ENCODE measurements at places on chromosomes 16 and 17. TPM values are rescaled to one million over a fixed set of nuclear protein-coding genes. Genes with fewer than 3 reads are reported as not detected.

Gene INTS2
- total RNA-seq: 27.9 TPM

Gene TBX21
- total RNA-seq: 73.4 TPM

Gene PNPO
- 41.0 TPM for total RNA-seq

Gene KRTAP1-5
- not detected for total RNA-seq

Gene PLCG2
- total RNA-seq: 7.6 TPM

Gene ABCA3
- 7.2 TPM for total RNA-seq

- DNase-seq: no peak
- H3K27ac ChIP-seq: no peak overlapping the region
- no peak overlapping the region for H3K4me3 ChIP-seq
- no peaks in the 10 kb centered on the region for H3K36me3 ChIP-seq
Measured at GRCh38 chr17:44593156-44593555, 35.9 kb downstream of the FZD2 start.

DNA sequence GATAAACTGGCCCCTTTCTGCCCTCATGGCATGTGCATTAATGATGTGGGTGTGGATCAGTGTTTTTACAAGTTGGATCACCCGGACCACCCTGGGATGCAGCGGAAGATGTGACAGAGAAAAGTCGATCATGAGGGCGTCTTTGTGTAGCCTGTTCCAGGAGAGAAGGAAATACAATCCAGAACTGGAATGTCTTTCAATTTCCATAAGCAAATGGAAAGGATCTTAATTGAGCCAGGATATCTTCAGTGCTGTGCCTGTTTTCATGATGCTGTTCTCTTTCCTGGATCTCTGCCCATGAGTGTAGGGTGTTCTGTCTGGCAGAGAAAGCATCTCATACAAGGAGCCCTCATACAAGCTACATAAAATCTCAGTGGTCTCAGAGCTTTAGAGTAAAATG, 481.4 kb downstream of the XYLT1 start:
- H3K4me3 ChIP-seq: no peak overlapping the region
- H3K27ac ChIP-seq: no peak overlapping the region
- no peaks in the 10 kb centered on the region for H3K27me3 ChIP-seq
- no peaks in the 10 kb centered on the region for H3K36me3 ChIP-seq

GRCh38 chr16:14056970-14057369, 14.1 kb upstream of the MRTFB start:
- peaks cover 7% of the 10 kb centered on the region for H3K27me3 ChIP-seq
- no peaks in the 10 kb centered on the region for H3K36me3 ChIP-seq
- H3K4me3 ChIP-seq: no peak overlapping the region
- H3K4me1 ChIP-seq: no peaks in the 10 kb centered on the region
- H3K27ac ChIP-seq: no peak overlapping the region

DNA sequence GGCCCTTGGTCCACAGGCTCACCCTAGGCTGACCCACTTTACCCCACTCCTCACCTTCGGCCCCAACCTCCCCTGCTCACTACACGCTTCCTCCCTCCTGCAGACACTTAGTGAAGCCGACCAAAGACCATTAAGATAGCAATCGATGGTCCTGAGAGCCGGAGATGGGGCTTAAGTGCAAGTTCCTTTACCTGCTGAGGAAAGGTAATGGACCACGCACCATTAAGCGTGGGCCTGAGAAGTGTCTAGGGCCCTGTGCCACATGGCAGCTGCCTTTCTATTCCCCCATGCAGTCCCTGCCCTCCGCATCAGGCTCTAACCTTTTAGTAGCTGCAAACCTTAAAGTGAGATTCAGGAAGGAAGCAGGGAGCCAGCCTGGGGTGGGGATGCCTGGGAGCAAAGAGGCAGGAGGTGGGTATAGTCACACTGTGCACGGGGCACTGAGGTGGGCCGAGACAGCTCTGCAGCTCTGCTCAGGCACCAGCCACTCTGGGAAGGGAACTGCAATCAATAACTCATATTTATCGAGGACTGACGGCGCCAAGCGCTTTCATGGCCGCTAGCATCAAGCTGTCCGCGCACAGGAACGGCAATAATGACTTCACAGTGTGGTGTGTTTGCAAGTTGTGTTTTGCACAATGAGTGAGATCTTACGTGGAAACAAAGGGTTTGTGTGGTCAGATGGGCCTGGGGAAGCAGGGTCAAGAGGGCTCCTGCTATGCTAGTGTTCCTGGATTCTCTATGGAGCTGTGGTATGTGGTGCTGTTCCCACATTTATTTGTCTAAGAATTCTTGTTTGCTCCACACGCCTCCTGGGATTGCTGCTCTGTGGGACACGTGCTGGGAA, 84.9 kb upstream of the CDC42EP4 start:
- H3K4me3 ChIP-seq: no peak overlapping the region
- no peaks in the 10 kb centered on the region for H3K4me1 ChIP-seq
- DNase-seq: no peak
- no peak overlapping the region for H3K27ac ChIP-seq
- H3K36me3 ChIP-seq: no peaks in the 10 kb centered on the region

- peaks cover 5% of the 10 kb centered on the region for H3K27me3 ChIP-seq
- H3K27ac ChIP-seq: peak overlapping the region; percentile 47
- peak overlapping the region; percentile 75 for H3K4me3 ChIP-seq
Measured at GRCh38 chr17:20156196-20157000, 147.2 kb downstream of the SPECC1 start.

DNA sequence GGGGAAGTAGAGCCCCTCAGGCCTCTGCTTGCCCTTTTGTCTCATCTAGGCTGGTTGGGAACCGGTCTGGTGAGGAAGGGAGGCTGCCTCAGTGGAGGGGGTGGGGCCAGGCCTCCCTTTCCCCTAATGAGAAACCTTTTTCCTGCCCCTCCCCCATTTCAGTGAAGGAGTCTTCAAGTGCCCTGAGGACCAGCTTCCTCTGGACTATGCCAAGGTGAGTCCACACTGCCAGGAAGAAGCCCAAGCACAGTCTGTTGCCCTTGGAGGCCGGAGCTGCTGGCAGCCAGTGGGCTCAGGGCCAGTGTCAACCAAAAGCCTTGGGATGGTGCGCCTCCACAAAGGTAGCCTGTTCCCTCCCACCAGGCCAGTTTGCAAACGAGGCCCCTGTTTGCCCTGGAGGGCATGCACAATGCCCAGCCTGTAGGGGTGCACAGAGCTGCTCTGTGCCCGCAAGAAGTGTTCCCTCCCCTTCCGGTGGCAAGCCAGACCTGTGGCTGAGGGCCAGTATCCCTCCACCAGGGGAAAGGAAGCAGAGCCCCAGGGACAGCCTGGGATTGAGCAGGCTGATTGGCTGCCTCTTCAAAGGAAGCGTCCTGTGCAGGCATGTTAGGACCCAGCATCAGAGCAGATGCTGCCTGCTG, 3.4 kb downstream of the TRAF4 start:
- no peak for DNase-seq
- peak overlapping the region; percentile 37 for H3K27ac ChIP-seq
- no peak overlapping the region for H3K4me3 ChIP-seq
- H3K27me3 ChIP-seq: no peaks in the 10 kb centered on the region
- peaks cover 45% of the 10 kb centered on the region for H3K4me1 ChIP-seq
- peaks cover 53% of the 10 kb centered on the region for H3K36me3 ChIP-seq

DNA sequence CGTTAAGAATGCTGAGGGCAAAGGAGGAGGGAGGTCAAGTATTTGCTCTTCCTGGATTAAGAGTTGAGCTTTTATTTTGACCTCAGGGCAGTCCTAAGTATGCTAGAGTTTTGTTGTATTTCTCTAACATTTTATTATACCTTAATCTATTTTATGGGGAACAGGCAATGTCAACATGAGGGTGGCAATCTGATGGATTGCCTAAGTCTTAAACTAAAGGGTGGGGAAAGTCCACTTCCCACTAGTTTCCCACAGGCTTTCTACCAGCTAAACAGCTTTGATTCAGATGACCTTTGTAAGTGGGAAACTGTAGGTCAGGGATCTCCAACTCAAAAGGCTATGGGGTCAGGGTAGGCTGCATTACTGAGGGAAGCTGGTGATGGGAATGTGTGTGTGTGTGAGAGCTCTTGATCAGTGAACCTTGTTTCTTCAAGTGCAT, 24.9 kb downstream of the HSD17B2 start:
- no peak for DNase-seq
- no peaks in the 10 kb centered on the region for H3K4me1 ChIP-seq
- H3K4me3 ChIP-seq: no peak overlapping the region
- H3K27me3 ChIP-seq: peaks cover 36% of the 10 kb centered on the region
- no peaks in the 10 kb centered on the region for H3K36me3 ChIP-seq
- no peak overlapping the region for H3K27ac ChIP-seq

DNA sequence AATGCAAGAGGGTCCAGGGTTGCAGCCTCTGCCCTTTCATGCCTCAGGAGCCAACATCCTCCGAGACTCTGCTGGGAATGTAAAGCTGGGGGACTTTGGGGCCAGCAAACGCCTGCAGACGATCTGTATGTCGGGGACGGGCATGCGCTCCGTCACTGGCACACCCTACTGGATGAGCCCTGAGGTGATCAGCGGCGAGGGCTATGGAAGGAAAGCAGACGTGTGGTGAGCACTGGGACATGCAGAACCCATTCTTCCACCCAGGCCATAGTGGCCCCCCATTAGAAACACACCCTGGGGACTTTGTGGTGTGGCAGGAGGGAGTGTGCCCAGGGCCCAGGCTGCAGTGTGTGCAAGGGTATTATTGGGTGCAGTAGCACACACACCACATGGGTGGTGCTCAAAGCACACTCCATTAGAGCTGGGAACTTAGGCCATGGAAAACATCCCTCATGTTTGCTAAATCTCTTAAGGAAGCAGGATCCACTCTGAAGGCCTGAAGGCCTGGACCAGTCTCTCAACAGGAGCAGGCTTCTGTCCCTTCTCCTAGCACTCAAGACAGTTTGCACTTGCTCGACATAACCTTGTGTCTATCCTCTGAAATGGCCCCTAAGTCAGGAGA, 7.6 kb downstream of the LIMD2 start:
- H3K27me3 ChIP-seq: no peaks in the 10 kb centered on the region
- DNase-seq: no peak
- H3K36me3 ChIP-seq: peaks cover 23% of the 10 kb centered on the region
- peaks cover 41% of the 10 kb centered on the region for H3K4me1 ChIP-seq

DNA sequence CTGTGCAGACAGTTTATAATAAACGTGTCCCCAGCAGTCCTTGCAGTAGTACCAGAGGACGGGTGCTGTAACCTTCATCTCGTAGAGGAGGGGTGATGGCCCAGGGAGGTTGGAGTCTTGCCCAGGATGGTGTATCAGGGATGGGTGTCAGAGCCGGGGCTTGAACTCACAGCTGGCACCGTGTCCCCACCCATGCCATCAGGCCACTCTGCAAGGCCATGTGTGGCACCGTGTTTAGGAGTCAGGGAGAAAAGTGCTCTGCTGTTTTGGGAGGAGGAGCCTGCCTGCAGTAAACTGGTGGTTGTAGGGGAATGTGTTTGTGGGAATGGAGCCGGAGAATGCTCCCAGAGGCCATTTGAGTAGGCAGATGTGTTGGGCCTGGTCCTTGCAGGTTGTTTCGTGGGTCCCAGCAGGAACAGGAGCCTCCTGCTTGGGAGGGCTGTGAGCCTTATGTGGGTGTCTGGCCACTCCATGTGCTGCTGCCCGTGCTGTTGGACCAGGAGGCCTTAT, 1.7 kb downstream of the ADORA2B start:
- H3K27me3 ChIP-seq: peaks cover 38% of the 10 kb centered on the region
- no peak for DNase-seq
- peaks cover 13% of the 10 kb centered on the region for H3K4me1 ChIP-seq
- H3K4me3 ChIP-seq: no peak overlapping the region

GRCh38 chr16:969508-970385, 1.0 kb downstream of the LMF1 start:
- H3K36me3 ChIP-seq: peaks cover 35% of the 10 kb centered on the region
- DNase-seq: peak; percentile 32
- peaks cover 26% of the 10 kb centered on the region for H3K4me1 ChIP-seq
- peak overlapping the region; percentile 60 for H3K27ac ChIP-seq
- peak overlapping the region; percentile 76 for H3K4me3 ChIP-seq

GRCh38 chr17:10372906-10373305, at the start of gene MYH13:
MYH13 (minus strand) TSS chr17:10373006; CDS start chr17:10364530, 8,476 bp downstream.
- no peak within 1 kb of the TSS for H3K4me3 ChIP-seq
- H3K36me3 ChIP-seq: no peaks in the 10 kb centered on the region
- no peaks in the 10 kb centered on the region for H3K4me1 ChIP-seq
- H3K27me3 ChIP-seq: peaks cover 14% of the 10 kb centered on the region
- H3K27ac ChIP-seq: no peak within 1 kb of the TSS

DNA sequence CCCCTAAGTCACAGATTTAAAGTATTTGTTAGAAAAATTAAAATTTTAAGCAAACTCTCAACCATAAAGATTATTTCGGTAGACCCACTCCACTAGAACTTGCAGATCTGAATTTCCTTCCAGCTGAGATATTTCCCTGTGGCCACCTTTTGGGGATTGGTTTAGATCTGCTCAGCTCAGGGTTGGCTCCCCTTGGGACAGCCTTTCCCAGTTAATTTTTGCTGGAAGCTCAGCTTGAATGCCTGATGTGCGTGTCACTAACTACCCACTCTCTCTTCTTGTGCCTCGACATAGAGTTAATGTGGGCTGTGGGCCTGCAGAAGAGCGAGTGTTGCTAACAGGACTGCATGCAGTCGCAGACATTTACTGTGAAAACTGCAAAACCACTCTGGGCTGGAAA, 57.6 kb downstream of the YPEL2 start:
- no peaks in the 10 kb centered on the region for H3K4me1 ChIP-seq
- H3K4me3 ChIP-seq: no peak overlapping the region
- no peak for DNase-seq
- H3K27ac ChIP-seq: no peak overlapping the region
- peaks cover 3% of the 10 kb centered on the region for H3K36me3 ChIP-seq
- H3K27me3 ChIP-seq: no peaks in the 10 kb centered on the region

DNA sequence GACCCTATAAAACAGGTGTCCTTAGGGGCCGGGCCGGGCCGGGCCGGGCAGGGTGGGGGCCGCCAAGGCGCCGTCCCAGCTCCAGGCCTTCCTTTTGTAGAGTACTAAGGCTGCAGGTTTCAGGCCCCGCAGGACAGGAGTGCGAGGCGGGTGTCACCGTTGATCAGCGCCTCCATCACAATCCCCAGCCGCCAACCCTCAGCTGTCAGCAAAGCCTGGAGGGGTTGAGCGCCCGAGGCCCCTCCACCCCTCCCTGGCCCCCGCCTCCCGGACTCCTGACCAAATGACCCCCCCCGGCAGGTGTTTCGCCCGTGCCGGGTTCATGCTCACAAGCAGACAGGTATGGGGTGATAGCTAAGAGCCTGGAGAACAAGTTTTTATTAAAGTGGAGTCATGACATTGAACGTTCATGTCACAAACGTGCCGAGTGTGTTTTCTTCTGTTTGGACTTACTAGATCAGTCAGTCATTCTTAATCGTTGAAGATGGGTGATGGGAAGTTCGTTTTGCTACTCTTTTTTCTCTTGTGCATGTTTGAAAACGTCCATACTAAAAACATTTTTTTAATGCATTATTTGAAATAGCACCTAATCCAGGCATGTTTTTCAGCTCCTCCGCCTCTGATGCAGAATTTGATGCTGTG, 534 bp downstream of the ARL2BP start:
- peaks cover 19% of the 10 kb centered on the region for H3K4me1 ChIP-seq
- H3K27me3 ChIP-seq: no peaks in the 10 kb centered on the region
- H3K4me3 ChIP-seq: peak overlapping the region; percentile 86
- DNase-seq: peak; percentile 53

- H3K27ac ChIP-seq: no peak overlapping the region
- H3K36me3 ChIP-seq: no peaks in the 10 kb centered on the region
- peaks cover 5% of the 10 kb centered on the region for H3K4me1 ChIP-seq
- DNase-seq: no peak
- H3K27me3 ChIP-seq: peaks cover 32% of the 10 kb centered on the region
- no peak overlapping the region for H3K4me3 ChIP-seq
Measured at GRCh38 chr16:4937782-4938682, 1.1 kb upstream of the PPL start.

- H3K27ac ChIP-seq: no peak overlapping the region
- no peaks in the 10 kb centered on the region for H3K27me3 ChIP-seq
- no peak for DNase-seq
- H3K36me3 ChIP-seq: peaks cover 10% of the 10 kb centered on the region
- peaks cover 9% of the 10 kb centered on the region for H3K4me1 ChIP-seq
Measured at GRCh38 chr17:73007407-73007806, 85.1 kb downstream of the SLC39A11 start.
